ENCODE measurements at places on chromosomes 12 and 14.

DNA sequence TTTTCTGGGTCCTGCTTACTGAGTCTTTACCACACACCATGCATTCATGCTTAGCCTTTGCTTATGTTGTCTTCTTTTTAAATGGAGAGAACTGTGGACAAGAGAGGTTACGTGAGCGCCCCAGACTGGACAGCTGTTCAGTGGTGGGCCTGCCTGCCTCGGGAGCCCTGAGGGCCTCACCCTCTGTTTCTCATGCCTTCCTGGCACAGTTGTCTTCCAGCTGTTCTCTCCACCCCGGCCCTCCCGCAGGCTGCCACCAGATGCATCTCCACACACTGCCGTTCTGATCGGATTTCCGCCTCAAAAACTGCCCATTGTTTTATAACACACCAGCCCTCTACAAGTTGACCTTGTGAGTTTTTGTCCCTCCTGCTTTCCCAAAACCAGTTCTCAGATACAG lies 100.8 kb downstream of the SAMD4A start:
- DNase-seq: no peak

GRCh38 chr14:100030452-100031153 lies 34.6 kb upstream of the EVL start:
- DNase-seq: no peak

DNA sequence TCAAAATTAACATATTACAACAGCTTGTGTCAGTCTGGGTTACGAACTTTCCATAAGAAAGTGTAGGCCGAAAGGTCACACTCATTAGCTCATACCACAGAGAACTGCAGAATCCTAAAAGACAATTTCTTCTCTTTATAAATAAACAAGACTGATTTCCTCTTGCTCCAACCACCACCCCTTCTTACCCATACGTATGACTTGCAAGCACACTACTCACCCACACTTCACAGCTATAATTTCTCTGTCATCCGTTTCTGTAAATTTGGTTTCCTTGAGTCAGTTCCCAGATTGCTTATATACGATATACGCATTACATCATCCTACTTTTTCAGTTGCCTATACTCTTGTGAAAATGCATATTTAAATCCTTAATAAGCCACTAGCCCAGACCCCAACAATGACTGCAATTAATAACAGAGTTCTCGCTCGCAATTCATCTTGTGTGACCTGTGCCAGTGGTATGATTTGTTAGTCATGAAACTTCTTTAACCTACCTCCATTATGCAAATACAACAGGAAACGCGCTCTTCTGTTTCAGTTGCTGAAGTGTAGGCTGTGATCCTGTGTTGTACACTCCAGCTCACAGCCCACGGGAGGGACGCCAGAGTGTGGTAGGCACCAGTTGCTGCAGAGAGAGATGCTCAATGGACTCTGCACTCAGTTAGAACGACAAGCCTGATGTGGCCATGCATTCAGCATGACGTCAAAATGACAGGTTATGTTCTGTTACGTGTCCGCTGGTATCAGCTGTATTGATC lies 417.6 kb downstream of the PDZRN4 start:
- no peak for DNase-seq

GRCh38 chr12:116919247-116919661 lies 8.5 kb downstream of the FBXW8 start:
- DNase-seq: no peak

DNA sequence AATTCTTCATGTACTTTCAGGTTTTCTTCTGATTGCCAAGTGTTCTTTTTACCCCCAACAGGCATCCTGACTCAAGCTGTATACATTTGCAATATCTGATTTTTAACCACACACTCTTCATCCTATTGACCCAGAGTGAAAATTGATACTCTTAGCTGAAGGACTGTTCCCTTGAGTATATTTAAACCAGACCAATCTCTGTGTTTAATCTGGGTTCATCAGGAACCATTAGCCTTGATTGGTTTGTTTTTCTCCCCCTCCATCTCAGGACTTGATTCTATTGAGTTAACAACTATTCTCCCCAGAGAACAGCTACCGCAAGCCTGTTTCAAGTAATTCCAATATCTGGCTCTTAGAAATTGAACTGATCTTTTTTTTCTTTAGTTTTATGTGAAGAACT lies 222.3 kb upstream of the NOVA1 start:
- DNase-seq: no peak

- no peak for DNase-seq
Measured at GRCh38 chr14:99124482-99125105, 147.4 kb downstream of the BCL11B start.

DNA sequence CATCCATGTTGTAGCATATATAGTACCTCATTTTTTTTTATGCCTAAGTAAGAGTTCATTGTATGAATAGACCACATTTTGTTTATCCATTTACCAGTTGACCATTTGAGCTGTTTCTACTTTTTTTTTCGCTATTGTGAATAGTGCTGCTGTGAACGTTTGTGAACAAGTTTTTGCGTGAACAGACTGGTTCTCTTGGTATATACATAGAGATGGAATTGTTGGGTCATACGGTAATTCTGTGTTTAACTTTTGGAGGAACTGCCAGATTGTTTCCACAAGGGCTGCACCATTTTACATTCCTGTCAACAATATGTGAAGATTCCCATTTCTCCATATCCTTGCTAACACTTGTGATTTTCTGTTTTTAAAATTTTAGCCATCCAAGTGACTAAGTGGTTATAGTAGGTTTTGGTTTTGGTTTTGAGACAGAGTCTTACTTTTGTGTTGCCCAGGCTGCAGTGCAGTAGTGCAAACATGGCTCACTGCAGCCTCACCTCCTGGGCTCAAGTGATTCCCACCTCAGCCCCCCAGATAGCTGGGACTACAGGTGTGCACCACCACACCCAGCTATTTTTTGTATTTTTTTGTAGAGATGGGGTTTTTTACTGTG lies 68.3 kb upstream of the AMN start:
- DNase-seq: no peak

DNA sequence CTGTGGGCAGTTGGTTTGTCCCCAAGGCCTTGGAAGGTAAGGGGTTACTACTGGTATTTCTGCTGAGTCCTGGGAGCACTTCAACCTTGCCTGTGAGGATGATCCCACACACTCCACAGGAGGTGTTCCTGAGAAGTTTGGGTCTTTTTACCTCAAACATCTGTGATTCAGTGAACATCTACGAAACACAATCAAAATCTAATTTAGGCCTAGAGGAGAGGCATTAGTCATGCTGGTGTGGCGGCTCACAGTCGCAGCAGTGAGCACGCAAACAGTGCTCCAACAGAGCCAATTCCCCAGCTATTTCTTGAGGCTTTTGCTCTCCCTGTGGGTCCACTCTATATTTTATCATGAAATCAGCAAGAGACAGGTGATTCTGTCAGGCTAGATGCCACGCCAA lies 107.6 kb downstream of the APAF1 start:
- DNase-seq: no peak

DNA sequence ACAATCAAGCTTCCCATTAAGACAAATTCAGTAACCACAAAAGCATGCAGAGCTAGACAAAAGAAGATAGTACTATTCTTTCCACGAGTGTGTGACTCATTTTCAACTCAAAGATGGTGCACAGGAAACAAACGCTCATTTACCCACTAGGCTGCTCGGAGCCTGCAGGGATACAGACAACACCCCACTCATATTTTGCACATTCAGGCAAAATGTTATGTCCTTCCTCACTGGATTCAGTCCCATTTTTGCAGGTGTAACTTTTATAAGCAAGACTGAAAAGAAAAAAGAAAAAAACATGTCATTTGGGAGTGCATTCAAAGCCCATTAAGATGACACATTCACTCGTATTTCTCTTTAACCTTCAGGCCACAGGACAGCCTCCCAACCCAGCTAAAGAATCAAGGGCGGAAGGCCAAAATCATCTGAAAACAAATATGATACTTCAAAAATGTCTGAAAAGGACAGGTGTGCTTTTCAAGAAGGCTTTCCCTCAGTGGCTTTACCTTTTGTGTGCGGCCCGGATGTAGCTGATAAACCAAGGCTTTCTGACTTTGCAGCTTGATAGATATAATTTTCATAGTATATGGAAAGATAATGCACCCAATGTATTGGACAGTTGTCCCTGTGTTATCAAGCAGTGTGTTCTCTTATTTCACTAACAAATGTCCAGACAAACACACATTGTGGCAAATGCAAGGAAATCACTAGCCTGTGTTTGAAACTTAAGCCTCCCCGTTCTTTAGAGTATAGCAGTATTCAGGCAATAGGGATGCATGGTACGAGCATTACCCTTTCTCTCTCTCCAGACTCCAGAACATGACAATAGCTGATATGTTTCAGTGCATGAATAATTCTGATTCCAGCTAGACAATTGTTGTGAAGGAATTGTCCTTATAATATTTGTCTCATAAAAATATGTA lies 147.8 kb upstream of the KRR1 start:
- DNase-seq: peak; percentile 2

DNA sequence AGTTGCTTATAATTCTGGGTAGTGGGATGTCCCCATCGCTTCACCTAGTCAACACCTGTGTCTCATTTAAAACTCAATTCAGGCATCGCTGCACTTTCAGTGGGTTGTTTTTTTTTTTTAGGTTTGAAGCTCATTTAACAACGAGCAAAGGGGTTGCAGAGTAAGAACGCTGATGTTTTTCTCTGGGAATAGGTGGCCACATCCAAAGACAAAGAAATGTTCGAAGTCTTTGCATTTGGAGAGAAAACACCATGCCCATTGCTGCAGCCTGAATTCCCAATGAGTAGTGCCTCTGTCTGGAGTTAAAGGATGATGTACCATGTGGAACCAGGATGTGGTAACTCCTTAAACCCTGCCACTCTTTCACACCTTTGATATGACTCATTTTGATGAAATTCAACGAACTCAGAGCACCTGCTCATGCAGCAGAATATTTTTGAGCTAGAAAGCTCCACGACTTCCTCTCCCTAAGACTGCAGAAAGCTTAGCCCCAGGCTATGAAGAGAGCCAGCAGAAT lies 35.1 kb upstream of the BATF start:
- no peak for DNase-seq

Measured in anterior cingulate cortex (tissue), 58 donors.